ENCODE measurements at places on chromosomes 6 and 20. TPM values are rescaled to one million over a fixed set of nuclear protein-coding genes. Genes with fewer than 3 reads are reported as not detected.
A peak's percentile ranks its signal among the peaks of the same experiment; 100 is the strongest.

DNA sequence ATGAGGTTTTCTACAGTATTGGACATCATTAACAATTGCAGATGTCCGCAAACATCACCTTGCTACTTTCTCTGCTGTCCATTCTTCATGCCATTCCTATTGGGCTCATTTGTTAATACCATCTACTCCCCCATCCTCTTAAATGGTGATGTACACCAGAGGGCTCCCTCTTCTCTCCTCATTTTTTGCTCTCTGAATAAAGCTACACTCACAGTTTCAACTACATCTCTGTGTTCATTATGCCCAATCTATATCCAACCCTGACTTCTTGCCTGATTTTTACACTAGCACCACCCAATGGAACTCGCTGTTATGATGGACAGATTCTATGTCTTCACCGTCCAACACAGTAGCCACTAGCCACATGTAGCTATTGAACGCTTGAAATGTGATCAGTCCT lies 288.1 kb upstream of the ID4 start:
- DNase-seq, result no peak

- no peak for DNase-seq
Measured at GRCh38 chr6:43878127-43878634, 108.2 kb downstream of the VEGFA start.

DNA sequence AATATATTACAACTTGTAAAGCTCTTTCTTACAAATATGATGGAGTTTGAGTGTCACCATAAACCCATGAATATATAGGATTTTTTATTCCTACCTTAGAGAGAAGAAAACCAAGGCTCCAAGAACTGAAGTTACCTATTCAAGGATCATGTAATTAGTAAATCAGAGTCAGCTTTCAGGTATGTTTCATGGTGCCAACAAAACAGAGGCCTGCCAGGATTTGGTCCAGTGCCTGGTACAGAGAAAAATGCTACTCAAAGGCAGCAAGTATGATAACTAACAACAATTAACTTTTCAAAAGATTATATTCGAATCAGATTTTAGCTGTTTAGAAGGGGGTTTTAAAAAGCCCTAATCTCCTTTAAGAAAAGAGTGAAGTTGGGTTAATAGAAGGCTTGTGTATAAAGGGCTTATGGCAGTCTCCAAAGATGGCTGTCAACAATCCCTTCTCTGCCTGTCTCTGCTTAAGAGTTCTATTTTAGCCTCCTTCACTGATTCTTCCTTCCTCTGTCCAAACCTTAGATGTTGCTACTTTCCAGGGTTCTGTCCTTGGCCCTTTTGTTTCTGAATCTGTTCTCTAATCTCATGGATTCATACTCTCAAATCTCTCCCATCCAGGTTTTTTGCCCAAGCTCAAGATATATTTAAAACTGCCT lies 7.8 kb downstream of the MAP3K7 start:
- no peak for DNase-seq

DNA sequence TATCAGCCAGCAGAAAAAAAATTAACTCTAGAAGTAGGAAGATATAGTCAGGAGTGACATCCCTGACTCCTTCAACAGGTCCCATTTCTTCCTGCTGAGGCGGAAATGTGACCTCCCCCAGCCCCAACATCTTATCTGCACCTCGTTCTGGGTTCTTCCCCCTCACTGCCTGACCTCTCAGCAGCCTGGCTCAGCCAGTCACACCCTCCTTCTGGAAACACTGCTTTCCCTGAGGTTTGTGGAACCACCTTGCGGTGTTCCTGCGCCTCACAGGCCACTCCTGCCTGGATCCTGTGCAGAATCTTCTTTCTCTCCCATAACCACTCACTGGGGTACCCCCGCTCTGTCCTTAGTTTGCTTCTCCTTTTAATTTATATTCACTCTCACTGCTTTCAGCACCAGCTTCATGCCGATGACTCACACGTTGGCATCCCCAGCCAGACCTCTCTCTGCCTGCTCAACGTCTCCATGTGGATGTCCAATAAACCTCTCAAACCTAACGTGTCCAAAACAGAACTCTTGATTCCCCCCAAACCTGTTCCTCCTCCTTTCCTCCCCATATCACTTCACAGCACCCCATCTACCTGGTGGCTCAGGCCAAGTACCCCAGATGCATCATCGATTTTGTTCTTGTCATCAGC lies 222.8 kb upstream of the PLN start:
- peak; percentile 56 for DNase-seq

DNA sequence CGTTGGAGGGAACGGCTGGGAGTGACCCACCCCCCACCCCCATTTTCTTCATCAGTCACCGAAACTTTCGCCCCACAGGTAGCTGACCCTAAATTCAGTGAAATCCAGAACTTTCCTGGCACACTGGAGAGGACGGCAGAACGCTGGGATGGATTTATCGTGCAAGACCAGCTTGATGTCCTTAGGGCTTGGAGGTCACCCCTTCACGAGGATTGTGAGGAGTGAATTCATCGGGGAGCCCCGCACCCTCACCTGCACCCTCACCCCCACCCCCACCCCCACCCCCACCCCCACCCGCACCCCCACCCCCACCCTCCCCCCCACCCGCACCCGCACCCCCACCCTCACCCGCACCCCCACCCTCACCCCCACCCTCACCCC lies 13.3 kb upstream of the TCFL5 start:
- DNase-seq, result no peak

GRCh38 chr6:36697481-36697903 lies at the start of gene RAB44:
Gene RAB44, plus strand, starts transcription at chr6:36697826. Its CDS starts 6,410 bp downstream, at chr6:36704236.
- DNase-seq, result no peak

DNA sequence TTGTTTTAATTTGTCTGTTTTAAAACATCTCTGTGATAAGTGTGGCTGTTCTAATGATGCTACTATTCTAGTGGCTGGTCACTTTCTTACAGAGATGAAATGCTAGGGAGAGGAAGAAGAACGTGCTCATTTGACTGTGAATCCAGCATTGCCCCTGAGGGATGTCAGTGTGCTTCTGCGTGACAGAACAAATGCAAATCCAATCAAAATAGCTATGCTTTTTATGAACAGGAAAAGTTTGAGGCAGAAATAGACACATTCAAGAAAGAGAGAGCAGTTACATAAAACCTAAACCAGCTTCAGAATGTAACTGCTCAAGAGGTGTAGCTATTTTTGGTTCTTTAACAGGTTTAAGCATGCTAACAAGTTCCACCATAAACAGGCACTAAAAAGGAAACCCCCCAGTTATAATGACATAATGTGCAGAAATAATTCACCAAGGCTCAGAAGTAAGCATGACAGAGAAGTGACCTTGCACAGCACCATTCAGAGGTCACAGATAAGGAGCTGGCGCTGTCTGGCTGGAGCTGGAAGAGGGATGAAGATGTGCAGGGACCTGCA lies 385.3 kb downstream of the EPM2A start:
- DNase-seq, result no peak

DNA sequence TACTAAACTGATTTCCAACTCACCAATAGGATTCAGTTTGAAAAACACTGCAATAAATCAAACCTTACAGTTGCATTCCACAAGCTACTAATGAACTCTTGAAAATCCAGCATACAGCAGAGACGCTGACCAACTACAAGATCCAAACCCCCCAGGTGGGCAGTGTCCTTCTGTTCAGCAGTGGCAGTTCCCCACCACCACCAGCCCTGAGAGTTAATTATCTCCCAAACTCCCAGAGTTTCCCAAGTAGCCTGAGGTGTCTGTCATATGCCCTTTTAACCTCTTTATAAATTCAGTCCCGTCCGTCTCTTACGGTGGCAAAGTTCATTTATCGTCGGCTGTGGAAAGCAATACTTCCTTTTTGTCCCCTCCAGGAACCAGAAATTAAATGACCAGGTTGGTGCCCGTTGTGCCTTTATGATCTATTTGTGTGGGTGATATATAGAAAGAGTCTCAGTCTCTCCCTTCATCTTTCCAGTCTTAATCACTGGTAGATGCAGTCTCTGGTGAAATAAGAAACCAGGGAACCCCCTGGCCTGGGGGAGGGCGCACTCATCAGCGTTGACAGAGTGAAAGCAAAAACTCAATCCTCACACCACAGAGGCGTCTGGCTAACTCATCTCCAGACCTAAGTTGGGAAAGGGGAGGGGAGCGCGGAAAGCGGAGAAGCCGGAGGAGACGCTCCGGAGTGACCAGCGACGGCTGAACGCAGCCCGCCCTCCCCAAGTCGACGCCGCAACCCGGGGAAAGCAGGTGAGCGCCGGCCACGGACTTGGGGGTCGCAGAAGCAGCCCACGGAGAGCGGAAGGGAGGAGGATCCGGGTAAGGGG lies 717 bp downstream of the MRPL14 start:
- DNase-seq, result peak; percentile 73

DNA sequence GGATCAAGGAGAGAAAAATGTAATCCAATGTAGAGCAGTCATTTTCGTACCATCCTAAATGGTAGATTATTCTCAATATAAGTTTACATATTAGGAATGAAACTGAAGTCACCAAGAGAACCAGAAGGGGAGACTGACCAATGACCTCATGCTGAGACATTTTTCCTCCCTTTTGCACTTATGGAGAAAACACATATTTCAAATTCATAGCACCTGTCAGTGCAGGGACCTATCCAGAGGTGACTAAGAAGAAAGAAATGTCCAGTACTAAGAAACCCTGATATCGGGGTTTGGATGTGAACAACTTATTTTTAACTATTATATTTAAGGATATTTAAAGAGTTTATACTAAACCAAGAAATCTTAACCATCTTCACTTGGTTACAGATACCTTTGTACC lies 16.6 kb upstream of the LYRM2 start:
- DNase-seq, result no peak

The SAMD5 gene
- total RNA-seq, result 1.4 TPM

The KCNK15 gene
- total RNA-seq, result 0.65 TPM

The PAX1 gene
- not detected for total RNA-seq

The SLC44A4 gene
- not detected for total RNA-seq

Measured in right cardiac atrium (tissue), 5 donors.